Esophagus mucosa (tissue), 1 donor: ENCODE measurements at places on chromosomes 2 and 18.

DNA sequence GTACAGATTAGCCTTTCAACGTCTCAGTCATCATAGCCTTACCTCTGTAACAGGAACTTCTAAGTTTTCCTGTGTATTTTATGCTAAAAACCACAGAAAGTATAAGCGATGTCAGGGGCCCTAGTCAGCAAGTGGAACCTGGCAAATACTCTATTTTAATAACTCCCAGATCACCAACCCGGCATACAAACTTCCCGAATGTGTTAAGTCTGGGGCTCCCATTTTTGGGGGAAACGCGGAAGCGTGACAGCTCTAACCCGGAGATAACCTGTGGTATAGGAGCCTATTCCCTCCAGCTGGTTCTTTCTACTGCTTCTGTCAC lies 574 bp downstream of the NIFK start:
- no peak for ATAC-seq

DNA sequence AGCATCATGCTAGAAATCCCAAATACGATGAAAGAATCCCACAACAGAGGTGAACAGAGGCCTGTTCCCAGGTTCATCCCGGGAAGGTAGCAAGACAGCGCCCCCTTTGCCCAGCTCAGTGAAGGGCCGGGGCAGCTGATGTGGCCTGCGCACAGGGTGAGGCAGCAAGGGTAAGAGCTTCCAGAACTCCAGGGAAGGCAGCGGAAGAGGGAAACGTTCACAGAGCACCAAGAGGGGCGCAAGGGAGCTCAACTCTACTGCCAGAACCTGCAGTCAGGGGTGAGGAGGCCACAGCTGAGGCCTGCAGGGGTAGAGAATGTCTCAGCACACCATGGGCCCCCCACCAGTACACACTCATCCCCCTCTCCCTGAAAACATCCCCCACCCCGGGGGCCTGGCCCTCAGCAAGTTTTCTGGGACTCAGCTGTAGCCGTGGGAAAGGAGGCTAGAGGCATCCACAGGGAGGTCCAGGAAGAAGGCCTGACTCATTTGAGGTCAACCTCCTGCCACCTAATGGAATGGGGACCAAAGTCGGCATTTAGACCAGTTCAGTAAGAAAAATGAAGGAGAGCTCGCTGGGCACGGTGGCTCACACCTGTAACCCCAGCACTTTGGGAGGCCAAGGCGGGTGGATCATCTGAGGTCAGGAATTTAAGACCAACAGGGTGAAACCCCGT lies 95.6 kb upstream of the ASAP2 start:
- ATAC-seq, result no peak

DNA sequence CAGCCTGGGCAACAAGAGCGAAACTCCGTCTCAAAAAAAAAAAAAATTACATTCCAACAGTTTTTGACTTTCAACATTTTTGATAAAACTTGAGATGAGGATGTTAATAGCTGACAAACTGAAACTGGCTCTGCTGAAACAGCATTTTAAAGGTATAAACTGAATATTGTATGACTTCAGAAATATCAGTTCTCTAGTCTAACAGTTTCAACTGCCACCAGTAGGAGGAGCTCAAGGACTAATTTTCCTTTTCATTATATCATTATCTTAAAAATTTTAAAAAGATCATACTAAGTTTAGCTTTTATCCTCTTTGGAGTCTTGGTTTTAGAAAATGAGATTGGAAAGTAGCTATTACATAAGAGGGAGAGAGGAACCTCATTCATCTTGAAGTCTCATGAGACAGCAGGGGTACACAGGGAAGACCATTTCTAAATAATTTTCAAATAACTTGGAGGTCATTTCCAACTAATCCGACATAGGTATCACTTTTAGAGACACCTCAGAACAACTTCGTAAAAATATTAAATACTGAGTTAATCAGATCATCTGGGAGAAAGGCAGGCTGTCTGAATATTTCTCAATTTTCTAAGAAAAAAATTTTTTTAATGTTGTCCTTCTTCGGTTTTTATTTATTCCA lies 37.6 kb upstream of the MCM6 start:
- no peak for ATAC-seq

- ATAC-seq, result no peak
Observed at GRCh38 chr2:12967804-12968203, 251.1 kb downstream of the TRIB2 start.

DNA sequence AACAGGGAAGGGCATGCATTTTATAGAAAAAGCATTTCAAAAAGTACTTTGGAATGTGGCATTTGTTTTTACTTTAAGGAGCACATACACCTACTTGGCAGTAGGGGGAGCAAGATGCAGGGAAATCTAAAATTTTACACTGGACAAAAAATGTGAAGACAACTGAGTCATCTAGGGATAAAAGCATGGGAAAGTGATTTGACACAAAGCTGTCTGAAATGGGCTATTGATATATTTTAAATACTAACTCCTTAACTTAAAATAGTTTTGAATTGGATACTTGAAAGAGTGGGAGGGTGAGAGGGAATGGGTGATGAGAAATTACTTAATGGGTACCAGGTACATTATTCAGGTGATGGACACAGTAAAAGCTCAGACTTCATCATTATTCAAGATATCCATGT lies 15.8 kb downstream of the TMEM200C start:
- ATAC-seq, result no peak

- ATAC-seq, result no peak
Observed at GRCh38 chr2:155356250-155356649, 657.8 kb downstream of the KCNJ3 start.
